ENCODE measurements at places on chromosomes 1 and 21.

DNA sequence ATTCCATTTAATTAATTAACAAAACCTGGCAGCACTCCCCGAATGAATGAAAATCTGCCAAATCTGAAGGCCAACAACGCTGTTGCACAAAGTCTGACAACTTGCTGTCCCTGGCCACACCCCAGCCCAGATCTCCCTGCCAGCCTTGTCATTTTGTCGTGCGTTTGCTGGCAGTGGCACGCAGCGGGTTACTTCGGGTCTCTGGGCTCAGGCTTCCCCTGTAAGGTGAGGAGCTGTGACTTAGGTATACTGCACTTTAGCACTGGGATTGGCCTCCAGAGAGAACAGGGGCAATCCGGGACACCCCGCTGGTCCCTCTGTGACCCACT, 34.3 kb upstream of the SIM2 start:
- DNase-seq, result no peak

GRCh38 chr1:64664299-64664698, 80.6 kb upstream of the RAVER2 start:
- no peak for DNase-seq

- DNase-seq, result no peak
Measured at GRCh38 chr1:210625715-210626114, 297.0 kb downstream of the HHAT start.

DNA sequence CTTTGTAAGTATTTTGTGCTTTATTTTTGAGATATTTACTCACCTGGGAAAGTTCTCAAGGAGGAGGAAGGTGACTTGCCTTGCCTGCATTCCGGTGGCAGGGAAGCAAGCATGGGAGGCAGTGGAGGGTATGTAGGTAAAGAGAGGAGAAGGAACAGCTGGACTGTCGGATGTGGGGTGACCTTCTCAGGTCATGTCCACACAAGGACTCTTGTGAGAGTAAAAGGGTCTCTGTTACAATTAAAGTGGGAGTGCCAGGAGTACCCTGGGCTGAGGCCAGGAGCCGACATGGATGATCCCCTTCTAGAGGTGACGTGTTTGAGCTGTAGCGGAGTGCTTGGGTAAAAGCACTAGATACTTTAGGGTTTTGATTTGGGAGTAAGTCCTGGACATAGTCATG, 25.0 kb downstream of the UBE4B start:
- DNase-seq, result no peak

DNA sequence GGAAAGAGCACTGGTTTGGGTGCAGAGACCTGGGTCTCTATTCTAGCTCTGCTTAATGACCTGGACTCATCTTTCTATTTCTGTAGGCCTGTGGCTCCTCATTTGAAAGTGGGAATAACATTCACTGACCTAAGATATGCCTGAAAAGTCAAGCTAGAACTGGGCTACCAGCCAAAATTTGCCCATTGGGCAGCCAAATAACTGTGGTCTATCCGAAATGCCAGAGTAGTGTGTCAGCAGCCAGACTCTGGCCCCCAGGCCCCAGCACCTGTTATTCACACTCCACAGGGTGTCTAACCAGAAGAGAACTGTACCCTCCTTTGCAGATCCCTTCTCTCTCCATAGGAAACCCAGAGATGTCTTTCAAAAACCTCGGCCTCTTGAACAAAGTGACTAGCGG, 12.6 kb downstream of the DAB1 start:
- DNase-seq, result no peak

GRCh38 chr1:97004743-97005142, 283.2 kb downstream of the PTBP2 start:
- no peak for DNase-seq

DNA sequence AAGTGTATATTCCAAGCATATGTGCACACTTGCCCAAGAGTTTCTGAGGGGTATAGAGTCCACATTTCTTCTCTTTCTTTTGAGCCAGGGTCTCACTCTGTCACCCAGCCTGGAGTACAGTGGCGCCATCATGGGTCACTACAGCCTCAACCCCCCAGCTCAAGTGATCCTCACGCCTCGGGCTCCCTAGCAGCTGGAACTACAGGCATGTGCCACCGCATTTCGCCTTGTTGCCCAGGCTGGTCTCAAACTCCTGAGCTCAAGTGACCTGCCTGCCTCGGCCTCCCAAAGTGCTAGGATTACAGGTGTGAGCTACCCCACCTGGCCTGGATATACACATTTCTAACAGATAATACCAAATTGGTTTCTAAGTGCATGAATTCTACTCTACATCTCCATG, 17.1 kb upstream of the SRP9 start:
- DNase-seq, result no peak

GRCh38 chr1:9466780-9467758, 72.2 kb upstream of the SLC25A33 start:
- no peak for DNase-seq

- DNase-seq, result no peak
Measured at GRCh38 chr1:34697818-34698217, 57.0 kb upstream of the GJB5 start.

GRCh38 chr1:106555571-106555970, 500.9 kb upstream of the PRMT6 start:
- no peak for DNase-seq

GRCh38 chr1:112390775-112391602, 5.0 kb upstream of the CTTNBP2NL start:
- DNase-seq, result peak; percentile 86
